ENCODE measurements at places on chromosomes 11 and 22.

DNA sequence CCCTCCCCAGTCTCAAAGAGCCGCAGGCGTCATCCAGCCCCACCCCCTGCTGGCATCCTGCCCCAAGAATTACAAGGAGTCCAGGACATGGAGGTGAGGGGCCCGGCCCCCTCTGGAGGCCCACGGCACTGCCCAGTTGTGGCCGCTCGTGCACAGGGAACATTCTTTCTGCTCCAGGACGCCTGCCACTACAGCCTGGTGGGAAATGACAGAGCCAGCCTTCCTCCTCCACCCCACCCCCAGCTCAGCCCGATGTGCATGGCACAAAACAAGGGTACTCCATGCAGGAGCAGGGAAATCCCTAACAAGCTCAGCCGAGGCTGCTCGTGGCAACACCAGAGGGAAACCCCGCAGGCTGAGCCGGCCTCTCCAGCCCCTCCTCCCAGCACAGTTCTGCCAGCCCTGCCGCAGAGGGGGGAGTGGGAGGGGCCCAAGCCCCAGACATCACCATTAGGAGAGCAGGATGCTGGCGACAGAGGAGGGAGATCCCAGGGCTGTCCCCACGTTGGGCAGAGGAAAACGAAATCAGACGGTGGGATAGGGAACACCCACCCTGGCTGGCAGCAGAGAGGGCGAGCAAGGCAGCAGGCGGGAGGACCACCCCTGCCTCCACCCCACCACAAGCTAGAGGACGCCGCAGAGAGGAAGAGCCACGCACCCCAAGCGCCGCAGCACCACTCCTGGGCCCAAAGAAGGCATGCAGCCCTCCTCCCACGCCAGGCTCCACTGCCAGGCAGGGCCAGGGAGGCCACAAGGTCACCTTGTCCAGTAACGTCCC is 10.0 kb downstream of the IGSF9B start:
- DNase-seq: no peak

GRCh38 chr11:26599425-26599824 is 27.4 kb upstream of the MUC15 start:
- DNase-seq: no peak

DNA sequence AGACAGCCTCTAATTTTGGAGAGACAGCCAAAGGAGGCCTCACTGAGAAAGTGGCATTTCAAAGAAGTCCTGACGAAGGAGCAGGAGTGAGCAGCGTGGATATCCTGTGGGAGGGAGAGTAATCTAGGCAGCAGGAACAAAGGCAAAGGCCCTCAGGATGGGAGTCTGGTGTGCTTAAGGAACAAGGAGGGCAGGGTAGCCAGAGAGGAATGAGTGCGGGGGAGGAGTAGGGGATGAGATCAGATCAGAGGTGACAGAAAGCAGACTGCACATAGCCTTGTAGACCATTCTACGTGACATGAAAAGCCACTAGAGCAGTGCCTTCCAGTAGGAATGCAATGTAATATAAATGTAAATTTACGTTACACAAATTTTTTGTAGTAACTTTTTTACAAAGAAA is 5.6 kb downstream of the SLC36A4 start:
- DNase-seq: no peak

GRCh38 chr11:122306831-122307391 is 190.9 kb upstream of the BLID start:
- no peak for DNase-seq

- DNase-seq: no peak
Measured at GRCh38 chr11:1707751-1708150, 10.8 kb downstream of the KRTAP5-6 start.

DNA sequence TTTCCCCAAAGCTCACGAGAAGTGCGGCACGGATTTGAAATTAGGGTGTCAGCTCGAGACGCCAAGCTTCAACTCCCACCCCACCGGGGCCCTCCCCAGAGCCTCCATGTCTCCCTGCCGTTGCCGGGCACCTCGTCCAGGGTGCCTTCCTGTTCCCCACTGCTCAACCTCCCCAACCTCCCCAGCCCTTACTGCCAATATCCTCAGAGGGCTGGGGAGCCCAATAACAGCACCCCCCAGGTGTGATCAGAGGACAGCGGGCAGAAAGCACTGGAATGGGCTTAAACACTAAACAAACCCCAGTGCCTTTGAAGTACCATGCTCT is 1336.4 kb downstream of the TBC1D22A start:
- no peak for DNase-seq

DNA sequence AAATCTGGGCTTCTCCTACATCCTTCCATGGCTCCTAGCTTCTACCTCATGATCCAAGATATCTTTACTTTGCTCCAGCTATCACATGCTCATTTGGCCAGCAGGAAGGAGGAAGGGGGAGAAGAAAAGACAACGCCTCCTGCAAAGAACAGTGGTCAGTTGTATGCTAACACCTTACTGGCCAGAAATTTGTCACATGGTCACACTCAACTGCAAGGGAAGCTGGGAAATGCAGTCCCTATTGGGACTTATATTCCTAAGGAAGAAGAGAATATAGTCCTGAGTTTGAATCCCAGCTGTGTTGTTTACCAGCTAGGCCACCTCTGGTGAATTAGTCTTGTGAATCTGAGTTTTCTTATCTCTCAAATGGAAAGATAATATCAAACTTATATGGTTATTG is 272.0 kb downstream of the BLID start:
- no peak for DNase-seq

DNA sequence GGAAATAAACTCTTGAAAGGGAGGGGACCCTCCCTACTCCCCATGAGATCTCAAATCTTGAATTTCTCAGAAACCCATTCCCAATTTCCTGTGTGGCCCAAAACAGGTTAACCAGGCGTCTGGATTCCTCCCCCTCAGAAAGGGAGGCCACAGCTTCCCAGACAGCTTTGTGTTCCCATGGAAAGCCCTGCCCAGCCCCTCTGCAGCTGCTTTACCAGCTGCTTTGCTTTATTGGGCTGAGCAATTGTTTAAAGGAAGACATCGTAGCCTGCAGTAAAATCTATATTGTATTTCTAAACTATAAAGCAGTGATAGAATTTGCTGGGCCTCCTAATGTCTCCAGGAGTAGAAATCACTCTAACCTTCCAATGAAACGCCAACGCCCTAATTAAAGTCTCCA is 97.4 kb downstream of the CHST1 start:
- no peak for DNase-seq

GRCh38 chr11:130118636-130119387 is 40.8 kb upstream of the ST14 start:
- DNase-seq: no peak

DNA sequence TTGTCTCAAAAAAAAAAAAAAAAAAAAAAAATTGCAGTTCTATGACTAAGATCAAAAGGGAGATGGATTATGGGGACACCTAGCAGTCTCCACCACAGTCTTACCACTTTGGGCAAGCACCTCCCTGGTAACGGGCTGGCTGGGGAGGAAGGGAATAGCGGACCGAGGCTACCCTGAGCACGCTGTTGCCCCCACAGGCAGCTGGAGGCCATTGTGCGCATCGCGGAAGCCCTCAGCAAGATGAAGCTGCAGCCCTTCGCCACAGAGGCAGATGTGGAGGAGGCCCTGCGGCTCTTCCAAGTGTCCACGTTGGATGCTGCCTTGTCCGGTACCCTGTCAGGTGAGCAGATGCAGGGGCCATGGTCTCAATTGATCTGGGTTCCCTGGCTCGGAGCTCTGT is 21.2 kb downstream of the MCM5 start:
- DNase-seq: no peak

- DNase-seq: no peak
Measured at GRCh38 chr11:126317756-126318573, 14.1 kb downstream of the DCPS start.

DNA sequence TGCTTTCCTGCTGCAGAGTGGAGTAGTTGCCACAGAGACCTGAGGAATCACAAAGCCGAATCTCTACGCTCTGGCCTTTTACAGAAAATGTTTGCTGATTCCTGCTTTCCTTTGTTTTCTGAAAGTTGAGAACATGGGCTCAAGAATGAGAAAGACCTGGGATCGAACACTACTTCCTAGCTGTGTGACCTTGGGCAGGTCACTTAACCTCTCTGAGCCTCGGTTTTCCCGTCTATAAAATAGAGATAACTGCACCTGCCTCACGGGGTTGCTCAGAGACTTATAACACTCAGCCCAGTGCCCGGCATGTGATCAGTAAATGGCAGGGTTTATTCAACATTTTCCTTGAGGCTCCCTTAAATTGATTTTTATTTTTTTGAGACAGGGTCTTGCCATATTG is 70.9 kb upstream of the ALX4 start:
- DNase-seq: no peak

- no peak for DNase-seq
Measured at GRCh38 chr11:2468363-2469235, 23.8 kb downstream of the KCNQ1 start.

DNA sequence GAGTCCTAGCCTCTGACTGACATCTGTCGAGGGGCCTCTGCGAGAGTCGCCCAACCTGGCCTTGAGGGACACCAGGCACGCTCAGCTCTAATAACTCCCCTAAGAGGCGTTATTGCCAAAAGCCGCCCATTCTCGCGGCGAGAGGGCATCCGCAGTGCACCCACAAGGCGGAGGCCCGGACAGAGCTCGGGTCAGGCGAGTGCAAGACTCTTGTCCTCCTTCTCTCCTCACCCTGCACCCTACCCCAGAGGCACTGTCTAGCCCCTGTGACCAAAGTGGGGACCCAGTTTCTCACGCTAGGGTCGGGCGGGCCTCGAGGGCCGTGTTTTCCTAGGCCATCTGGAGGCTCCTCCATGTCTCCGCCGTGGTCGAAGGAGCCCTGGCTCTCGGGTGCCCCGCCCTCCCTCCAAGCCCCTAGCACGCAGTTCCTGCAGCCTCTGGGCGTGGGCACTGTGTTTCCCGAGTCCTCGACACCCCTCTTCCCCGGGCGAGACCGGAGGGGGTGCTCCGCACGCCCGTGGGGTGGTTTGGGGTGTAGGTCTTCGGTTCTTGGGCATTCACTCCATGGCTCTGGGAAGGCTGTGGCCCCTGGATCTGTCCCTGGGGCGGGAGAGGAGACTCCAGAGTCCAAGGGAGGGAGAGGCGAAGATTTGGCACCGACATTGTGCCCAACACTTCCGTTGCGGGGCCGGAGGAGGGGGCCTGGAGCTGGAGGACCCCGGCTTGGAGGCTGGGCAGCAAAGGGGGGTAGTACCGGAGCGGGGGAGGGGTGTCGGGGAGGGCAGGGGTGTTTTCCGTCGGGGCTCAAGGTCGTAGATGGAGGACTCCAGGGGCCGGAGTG is 1.0 kb downstream of the CHRM4 start:
- DNase-seq: no peak

DNA sequence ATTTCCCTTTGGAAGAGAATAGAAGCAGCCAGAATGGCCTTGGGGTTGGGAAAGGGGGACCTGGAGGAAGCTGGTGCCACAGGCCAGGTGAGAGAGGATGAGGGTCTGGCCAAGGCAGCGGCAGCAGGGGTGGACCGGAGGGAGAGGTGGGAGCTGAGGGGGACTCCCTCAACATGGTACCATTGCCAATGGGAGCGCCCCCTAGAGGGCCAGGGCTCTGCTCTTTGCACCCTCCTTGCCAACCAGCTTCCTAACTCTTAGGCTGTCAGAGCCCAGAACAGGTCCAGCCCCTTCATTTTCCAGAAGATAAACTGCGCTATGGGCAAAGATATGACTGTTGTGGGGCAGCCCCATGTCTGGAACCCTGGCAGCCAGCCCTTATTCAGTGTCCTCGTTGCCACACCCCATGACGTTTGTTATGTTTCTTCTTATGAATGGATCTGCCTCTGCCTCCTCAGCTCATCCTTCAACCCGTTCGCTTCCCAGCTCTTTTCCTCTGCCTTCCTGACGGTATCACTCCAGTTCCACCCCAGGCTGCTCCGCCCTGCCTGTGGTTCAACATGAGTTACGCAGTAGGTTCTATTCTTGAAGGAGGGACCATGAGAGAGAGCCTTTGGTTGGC is 185.2 kb downstream of the GRIK4 start:
- no peak for DNase-seq

GRCh38 chr11:115892016-115892415 is 387.8 kb upstream of the CADM1 start:
- no peak for DNase-seq

GRCh38 chr11:27995083-27995482 is 112.9 kb downstream of the KIF18A start:
- DNase-seq: no peak

- DNase-seq: no peak
Measured at GRCh38 chr11:112249871-112250610, 10.6 kb downstream of the PLET1 start.

- DNase-seq: peak; percentile 78
Measured at GRCh38 chr11:78290293-78291176, 101.8 kb downstream of the USP35 start.

GRCh38 chr11:45804761-45805304 is at the start of gene SLC35C1:
TSS of gene SLC35C1 (plus strand) at chr11:45805149. CDS start at chr11:45805802, 653 bp downstream.
- DNase-seq: peak; percentile 93

DNA sequence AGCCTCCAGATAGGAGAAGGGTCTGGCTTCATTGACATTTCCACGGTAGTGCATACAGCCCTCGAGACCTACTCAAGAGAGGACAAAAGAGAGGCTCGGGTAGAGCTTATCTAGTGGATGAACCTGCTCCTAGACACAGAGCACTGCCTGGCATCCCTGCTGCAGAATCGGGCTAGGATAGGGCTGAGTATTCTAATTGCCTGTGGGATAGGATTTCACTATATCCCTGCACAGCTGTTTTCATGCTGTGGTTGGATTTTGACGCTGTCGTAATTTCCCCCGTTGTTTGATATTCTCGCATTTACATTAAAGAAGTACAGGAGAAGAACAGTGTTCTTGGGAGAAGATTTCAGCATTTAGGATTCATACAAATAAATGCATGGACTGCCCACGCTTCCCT is 107.8 kb downstream of the KIRREL3 start:
- no peak for DNase-seq

DNA sequence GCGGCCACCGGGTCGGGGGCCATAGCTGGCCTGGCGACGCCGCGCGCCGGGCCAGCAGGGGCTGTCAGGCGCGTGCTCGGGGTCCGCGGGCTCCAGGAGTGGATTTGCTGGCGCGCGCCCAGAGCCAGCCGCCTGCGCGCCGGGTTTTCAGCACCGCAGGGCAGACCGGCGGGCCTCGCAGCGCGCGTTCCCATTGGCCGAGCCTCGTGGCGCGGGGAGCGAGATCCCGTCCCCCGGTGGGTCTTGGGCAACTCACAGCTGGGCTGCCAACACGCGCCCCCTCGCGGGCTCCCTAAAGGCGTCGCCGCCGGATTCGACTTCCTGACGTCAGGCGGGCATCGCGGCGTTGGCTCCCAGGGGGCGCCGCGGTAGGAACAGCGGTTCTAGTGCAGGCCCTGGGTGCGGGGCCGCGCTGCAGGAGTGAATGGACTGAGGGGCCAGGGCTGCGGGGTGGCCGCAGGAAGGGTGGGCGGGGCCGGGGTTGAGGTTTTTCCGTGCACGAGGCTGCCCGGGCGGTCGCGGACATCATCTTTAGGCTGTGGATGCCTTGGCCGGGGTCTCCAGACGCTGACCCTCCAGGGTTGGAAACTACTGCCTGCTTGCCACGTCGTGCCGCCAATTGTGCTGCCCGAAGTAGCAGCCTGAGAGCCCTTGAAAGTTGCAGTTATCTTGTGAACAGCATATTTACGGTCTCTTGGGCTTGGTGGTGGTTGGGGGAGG is at the start of gene FADS1:
Gene FADS1, minus strand, starts transcription at position 268 of the 720 bp plus-strand sequence. Its CDS starts 74 bp downstream, at position 194.
- no peak for DNase-seq

- no peak for DNase-seq
Measured at GRCh38 chr11:2679011-2679676, 20.6 kb downstream of the KCNQ1OT1 start.
